G401 (cell line): ENCODE measurements at places on chromosomes 3 and 15.

GRCh38 chr3:185995352-185995751 is 57.5 kb upstream of the TRA2B start:
- no peak for DNase-seq

DNA sequence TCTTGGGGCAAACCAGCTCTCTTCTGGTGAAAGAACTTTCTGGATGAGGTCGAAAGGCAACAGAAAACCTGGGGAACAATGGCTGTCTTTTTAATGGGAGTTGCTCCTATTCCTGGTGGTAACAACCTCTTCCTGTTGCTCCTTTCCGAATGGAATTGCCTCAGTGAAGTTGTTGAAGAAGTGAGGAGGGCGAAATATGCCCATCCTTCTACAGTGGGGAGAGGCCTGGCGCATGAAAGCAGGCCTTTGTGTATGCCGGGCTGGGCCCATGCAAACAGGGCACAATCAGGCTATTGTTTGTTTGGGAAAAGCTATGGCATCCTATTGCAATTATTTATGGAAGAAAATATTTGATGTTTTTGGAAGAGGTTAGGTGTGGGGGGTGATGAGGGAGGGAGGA is 166.9 kb downstream of the IGF1R start:
- DNase-seq, result no peak

- DNase-seq, result no peak
These were observed 171.1 kb upstream of the TLE3 start for GRCh38 chr15:70268698-70269251.

GRCh38 chr15:89469426-89470096 is 26.8 kb downstream of the RHCG start:
- DNase-seq, result no peak

DNA sequence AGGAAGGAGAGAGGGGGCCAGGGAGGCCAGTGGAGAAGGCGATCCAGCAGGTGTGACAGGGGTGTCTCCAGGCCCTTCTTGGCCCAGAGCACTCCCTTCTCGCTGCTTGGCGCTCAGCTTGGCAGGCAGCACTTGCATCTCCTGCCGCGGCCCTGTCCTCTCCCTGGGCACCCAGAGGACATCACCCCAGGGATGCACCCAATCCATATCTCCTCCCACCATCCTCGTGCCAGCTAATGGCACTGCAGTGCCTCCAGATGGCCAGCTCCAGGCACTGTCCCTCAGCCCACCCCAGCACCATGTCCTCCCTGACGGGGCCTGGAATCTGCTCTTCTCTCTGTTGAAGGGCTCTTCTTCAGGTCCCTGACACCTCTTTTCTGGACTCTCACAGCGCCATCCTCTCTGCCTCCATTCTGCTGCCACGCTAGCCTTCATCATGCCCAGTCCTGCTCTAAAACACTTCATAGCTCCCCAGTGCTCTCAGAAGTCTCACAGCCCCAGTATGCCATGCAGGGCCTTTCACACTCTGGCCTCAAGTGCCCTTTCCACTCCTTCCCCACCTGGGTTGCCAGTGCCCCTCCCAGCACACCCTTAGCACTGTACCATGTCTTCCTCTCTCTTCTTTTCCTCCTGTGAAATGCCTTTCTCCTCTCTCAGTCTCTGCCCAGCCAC is 106.8 kb upstream of the SLC6A11 start:
- peak; percentile 69 for DNase-seq

GRCh38 chr15:81728726-81729125 is 317.1 kb downstream of the MEX3B start:
- DNase-seq, result no peak

DNA sequence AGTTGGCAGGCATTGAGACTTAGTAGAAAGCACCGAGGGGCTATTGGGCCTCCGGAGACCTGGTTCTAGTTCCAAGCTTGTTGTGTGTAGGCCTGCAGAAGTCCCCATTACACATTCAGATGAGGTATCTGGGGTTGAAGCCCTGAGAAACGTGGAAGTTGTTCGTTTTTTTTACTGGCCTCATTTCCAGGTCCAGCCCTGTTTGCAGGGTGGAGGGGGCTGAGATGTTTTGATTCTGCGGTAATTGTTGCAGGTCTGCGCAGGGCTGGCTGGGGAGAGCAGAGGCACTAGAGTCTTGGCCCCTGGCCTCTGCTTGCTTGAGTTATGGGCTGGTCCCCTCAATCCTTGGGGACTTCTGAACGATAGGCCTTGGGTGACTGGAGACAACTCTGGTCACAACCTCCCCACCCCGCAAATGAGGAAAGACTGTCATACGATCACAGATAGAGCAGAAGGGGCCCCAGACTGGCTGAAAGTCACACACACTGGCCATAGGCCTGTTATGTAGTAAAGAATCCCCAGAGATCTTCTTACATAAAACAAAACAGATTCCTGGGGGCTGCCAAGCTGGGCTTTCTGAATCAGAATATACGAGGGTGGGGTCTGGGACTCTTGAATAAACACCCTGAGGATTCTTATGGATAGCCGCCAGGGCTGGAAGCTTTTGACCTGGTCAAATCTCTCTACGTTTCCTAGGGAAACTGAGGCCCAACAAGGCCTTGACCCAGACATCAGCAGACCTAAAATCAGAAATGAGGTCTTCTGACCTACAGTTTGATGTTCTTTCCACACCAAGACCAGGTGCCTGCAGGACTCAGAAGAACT is 15.6 kb downstream of the KBTBD13 start:
- DNase-seq, result no peak
